ENCODE measurements at places on chromosomes 12 and 14.

- DNase-seq, result no peak
Measured at GRCh38 chr12:51888316-51889215, 663 bp downstream of the ANKRD33 start.

- no peak for DNase-seq
Measured at GRCh38 chr12:43655586-43655985, 103.0 kb downstream of the PUS7L start.

GRCh38 chr14:24095271-24096068 lies 1.4 kb downstream of the PCK2 start:
- peak; percentile 73 for DNase-seq

DNA sequence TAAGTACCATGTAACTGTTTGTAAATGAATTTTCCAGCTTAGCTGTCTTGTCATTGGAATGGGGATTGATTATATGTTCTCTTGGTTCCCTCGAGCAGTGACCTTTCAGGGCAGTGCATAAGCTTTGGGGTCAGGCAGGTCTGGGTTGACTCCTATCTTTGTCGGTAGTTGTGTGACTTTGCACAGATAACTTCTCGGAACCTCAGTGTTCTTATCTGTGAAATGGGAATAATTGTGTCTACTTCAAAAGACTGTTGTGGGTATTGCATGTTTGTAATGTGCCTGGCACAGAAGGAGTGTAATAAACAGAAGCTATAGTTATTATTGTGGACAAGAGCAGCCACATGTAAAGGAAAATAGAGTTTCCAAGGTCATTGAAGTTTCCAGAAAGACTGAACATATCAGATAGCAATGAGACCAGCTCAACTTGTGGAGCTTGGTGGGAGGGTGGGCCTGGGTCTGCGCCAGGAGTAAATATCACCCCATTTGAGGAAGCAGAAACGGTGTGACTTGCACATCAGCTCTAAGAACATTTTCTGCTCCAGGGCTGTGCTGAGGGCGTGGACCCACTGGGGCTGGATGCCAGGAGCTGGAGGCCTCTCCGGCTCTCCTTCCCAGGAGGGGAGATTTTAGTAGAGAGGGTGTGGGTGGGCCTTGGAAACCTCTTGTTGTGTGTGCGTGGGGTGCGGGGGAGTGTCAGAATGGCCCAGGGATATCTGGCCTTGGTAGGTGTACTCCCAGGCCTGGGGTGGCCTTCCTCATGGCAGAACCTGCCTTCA lies 19.7 kb downstream of the FOS start:
- no peak for DNase-seq

DNA sequence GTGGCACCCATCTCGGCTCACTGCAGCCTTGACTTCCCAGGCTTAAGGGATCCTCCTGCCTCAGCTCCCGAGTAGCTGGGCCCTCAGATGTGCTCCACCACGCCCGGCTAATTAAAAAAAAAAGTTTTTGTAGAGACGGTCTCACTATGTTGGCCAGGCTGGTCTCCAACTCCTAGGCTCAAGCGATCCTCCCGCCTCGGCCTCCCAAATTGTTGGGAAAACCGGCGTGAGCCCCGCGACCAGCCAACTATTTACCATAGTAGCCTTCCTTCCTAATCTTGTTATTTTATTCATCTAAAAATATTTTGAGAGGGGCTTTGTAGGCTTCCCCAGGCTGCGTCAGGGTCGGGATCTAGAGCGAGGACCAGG lies 25.4 kb upstream of the YY1 start:
- DNase-seq, result no peak

GRCh38 chr14:91406451-91406850 lies 11.2 kb downstream of the CCDC88C start:
- DNase-seq, result no peak

DNA sequence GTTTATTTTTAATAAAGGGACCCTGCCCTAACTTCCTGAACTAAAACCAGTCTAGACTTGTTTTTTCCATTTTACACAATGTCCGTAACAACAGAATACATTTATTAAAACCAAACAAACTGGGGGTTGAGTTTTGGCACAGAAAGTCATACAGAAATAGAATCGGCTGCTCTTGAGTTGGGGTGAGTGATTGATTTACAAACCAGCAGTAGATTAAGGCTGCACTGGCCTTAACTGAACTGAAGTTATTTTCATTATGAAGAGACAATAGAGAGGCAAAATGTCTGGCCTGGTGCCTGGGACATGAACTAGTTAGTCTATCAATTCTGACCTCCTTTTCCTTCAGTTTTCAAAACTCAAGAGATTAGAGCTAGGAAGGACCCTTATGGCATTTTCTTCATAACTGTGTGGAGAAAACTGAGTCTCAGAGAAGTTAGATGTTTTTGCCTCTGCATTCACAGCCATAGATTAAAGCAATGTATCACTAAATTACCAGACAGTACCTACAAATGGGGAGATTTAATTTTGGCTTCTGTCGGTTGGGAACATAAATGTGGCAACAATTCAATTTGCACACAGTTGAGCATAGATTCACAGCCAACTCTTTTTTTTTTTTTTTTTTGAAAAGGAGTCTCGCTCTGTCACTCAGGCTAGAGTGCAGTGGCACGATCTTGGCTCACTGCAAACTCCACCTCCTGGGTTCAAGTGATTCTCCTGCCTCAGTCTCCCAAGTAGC lies 19.8 kb upstream of the MGP start:
- no peak for DNase-seq

DNA sequence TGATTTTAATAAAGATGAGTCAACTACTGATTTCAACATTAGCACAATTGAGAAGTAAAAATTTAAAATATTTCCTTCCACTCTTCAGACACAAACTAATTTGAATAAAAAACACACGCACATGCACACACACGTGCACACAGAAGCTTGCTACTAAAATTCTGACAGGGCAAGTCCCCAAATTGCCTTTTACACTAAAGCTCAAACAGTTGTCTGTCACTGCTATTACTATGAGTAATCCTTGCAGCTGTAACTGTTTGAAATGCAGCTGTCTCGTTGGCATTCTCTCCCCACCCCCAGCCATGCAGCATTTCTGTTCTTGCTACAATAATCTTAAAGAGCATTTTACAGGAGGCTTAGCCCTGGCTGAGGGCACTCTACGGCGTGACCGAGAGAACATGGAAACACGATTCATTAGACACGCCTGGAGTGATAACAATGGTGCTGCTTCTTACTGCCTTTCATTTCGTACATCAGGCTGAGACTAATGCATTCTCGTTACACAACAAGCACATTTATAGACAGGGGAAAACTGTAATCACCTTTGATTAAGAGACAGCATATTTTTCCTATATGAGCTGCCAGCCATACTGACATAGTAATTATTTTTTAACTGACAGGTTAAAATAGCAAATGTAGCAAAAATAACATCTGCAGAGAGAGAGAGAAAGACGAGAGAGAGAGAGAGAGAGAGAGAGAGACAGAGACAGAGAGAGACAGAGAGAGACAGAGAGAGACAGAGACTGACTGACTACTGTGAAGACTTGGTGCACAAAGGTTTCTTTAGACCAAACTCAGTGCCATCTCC lies 153.8 kb downstream of the MED13L start:
- peak; percentile 23 for DNase-seq

- no peak for DNase-seq
Measured at GRCh38 chr12:47400266-47400665, 305.6 kb downstream of the RPAP3 start.

DNA sequence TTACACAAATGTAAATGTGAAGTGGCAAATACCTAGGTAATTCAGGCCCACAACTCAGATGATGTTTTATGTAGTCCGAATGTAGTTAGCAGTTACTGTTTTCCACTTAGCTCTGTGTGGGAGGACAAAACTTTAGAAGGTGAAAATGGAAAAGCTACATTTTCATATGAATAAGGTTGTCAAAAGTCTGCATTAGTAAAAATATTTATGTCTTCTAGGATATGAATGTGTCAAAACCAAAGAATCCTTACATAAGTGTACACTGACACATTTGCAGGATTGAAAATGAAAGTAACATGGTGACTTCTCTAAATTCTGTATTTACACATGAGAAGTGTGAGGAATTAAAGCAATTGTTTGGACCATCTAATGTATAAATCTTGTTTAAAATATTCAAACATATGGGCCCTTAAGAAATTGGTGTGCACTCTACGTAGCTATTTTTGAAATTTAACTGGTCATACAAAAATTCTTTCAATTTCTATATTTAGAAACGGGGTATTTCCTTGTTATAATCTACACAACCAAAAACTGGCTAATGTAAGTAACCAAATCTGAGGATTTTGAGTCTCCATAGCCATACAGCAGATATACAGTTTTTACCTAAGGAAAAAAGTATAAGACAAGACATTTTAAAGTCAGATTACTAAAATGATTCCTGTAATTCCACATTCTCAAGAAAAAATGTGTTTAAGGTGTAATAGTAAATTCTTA lies 5.4 kb downstream of the CDKN1B start:
- DNase-seq, result no peak

GRCh38 chr12:116431677-116432300 lies 127.4 kb upstream of the MAP1LC3B2 start:
- DNase-seq, result no peak

DNA sequence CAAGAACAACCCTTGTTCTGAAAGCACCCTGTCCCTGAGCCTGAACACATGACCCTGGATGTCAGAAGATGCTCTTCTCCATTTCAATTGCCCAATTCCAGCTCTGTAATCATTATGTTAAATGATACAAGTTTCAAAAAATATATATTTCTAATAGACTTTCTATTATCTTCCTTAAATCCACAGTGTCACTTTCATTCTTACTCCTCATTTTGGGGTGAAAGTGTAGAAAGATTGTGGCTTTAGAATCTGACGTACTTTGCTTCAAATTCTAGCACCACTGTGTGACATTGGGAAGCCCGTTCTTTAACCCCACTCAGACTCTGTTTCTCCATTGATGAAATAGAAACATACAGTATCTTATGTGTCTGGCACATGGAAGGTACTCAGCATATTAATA lies 83.2 kb downstream of the ETV6 start:
- DNase-seq, result no peak

GRCh38 chr14:69501423-69501838 lies 16.9 kb downstream of the PLEKHD1 start:
- no peak for DNase-seq

GRCh38 chr14:100222224-100223093 lies 16.5 kb upstream of the YY1 start:
- DNase-seq, result no peak

DNA sequence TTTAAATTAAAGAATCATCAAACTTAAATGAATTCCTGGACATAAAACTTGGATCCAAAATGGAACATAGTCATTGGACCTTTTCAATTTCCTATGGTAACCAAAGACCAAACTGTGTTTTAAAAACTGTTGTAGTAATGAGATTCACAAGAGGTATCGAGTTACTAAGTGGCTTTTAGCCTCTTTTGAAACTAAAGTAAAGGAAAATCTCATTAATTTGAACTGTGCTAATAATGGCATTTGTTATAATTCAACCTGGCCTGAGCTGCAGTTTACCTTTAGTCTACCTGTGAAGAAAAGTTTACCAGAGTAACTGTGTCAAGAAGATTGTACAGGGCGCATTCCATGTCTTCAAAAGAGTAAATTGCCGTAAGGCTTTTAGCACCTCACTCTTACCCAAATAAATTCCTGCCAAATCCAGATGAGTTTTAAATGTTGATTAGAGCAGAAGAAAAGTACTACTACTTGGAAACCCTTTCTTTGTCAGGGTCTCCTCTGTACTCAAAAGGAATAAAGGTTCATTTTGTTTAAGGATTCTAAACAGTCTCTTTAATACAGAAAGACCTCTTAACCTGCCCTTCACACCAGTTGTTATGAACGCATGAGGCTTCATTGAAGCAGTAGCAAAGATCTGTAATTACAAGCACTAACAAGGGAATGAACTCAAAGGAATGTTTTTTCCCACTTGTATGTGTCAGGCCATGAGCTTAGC lies 17.1 kb upstream of the MED13L start:
- no peak for DNase-seq

GRCh38 chr12:14576896-14577295 lies 9.2 kb upstream of the PLBD1 start:
- no peak for DNase-seq

DNA sequence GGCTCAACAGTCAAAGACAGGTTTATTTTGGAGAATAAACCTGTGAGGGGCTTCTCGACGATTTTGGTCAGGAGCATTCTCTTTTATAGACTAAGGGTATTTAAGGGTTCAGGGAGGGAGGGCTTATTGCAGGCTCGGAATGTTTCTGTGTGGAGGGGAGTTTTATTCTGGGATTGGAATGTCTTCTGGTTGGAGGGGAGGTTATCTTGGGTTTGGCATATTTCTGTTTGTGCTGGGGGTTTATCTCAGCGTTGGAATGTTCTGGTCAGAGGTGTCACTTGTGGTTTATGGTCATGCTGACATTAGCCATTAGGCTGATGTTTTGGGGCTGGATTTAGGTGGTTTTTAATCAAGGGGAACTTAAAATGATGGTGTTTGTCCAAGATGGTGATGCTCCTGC lies 103.9 kb downstream of the SUDS3 start:
- DNase-seq, result no peak

DNA sequence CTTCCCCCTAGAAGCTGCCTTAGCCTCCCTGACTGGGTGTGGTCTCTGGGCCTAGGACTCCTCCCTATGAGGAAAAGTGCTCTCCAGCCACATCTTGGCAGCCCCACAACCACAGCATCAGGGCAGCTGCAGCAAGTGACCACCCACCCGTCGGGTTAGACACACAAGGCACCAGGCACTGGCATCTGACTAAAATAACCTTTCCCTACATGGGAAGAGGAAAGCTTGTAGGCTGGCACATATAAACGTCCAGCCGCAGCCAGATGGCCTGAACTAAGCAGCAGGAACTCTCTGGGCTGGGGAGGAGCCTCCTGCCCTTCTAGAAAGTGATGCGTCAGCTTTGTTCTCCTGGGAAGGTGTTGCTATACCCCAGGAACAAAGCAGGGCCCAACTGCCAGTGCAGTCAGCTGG lies 328.7 kb downstream of the DPF3 start:
- DNase-seq, result no peak

DNA sequence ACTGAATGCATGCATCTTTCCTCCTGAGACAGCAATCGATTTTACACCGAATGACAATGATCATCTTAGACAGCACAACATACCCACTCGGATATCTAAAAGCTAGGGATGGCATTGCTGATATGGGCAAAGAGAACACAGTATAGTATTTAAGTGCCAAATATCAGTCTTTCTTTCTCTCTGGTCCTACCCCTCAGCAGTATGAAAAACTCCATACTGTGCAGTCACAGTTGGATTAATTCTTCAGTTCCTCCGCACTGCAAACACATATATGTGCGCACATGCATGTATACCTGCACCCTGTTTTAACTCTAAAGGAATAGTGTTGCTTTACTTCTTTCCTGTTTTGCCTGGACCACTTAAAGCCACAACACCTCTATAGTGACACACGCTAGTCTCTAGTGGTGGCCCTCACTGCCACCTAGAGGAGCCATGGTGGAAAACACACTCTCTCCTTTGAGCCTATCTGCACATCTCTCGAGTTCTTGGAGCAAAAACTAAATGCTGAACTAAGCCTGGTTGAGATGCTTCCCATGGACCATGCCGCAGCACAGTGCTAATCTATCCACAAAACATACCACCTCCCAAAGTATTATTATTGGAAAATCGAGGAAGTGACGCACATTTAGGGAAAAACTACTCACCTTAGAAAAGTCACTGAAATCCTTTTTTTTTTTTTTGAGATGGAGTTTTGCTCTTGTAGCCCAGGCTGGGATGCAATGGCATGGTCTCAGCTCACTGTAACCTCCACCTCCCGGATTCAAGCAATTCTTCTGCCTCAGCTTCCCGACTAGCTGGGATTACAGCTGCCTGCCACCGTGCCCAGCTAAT lies 11.9 kb downstream of the TMEM52B start:
- peak; percentile 30 for DNase-seq

GRCh38 chr14:82641050-82641540 lies 1107.4 kb upstream of the SEL1L start:
- no peak for DNase-seq

Measured in T-helper 2 cell treated with Interferon-gamma antibody and Interleukin-4, amounts not matched to agents 5 μg/mL and 100 μg/mL, for 36 hours (primary cell).